ENCODE measurements at places on chromosomes 6 and 20.
A peak's percentile ranks its signal among the peaks of the same experiment; 100 is the strongest.

GRCh38 chr6:138499303-138500018 is at the start of gene NHSL1:
NHSL1 (minus strand) TSS chr6:138499494; CDS start chr6:138499290, 204 bp downstream.
- ATAC-seq, result peak; percentile 96

DNA sequence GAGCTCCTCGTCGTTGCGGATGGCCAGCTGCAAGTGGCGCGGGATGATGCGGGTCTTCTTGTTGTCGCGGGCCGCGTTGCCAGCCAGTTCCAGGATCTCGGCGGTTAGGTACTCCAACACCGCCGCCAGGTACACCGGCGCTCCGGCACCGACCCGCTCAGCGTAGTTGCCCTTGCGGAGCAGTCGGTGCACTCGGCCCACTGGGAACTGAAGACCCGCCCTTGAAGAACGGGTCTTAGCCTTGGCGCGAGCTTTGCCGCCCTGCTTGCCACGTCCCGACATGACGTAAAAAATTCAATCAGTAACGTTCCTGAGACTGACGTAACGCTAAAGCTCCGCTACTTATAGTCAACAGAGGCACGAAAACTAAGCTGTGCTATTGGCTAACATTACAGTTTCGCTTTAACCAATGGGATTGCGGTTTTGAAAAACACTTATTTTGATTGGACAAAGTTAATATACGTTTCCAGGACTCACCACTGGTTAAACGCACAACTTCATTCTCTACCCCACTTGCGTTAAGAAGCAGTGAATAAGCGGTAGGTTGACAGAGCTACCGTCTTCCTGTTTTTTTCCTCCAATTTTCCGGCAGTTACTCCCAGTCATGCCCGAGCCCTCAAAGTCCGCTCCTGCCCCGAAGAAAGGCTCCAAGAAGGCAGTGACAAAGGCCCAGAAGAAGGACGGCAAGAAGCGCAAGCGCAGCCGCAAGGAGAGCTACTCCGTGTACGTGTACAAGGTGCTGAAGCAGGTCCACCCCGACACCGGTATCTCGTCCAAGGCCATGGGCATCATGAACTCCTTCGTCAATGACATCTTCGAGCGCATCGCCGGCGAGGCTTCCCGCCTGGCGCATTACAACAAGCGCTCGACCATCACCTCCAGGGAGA is 73.9 kb downstream of the OR2B2 start:
- peak; percentile 90 for ATAC-seq

GRCh38 chr20:41118632-41119031 is 18.7 kb upstream of the PLCG1 start:
- ATAC-seq, result no peak

DNA sequence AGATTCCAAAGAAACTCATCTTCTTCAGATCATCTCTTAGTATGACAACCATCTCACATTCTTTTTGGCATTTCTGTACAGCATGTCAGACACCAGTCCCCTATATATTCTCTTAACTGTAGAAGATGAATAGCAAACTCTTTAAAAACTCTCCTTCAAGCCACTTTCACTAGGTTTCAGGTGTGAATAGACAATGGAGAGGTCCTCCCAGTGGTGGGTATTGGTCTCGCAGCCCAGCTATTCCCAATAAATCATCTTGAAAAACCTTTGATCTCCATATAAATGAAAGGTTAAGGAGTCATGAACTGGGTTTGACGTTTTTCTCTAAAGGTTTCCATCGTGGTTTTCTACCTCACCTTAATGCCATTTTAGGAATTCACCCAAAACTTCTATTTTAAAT is 180.0 kb downstream of the GJA1 start:
- ATAC-seq, result no peak

DNA sequence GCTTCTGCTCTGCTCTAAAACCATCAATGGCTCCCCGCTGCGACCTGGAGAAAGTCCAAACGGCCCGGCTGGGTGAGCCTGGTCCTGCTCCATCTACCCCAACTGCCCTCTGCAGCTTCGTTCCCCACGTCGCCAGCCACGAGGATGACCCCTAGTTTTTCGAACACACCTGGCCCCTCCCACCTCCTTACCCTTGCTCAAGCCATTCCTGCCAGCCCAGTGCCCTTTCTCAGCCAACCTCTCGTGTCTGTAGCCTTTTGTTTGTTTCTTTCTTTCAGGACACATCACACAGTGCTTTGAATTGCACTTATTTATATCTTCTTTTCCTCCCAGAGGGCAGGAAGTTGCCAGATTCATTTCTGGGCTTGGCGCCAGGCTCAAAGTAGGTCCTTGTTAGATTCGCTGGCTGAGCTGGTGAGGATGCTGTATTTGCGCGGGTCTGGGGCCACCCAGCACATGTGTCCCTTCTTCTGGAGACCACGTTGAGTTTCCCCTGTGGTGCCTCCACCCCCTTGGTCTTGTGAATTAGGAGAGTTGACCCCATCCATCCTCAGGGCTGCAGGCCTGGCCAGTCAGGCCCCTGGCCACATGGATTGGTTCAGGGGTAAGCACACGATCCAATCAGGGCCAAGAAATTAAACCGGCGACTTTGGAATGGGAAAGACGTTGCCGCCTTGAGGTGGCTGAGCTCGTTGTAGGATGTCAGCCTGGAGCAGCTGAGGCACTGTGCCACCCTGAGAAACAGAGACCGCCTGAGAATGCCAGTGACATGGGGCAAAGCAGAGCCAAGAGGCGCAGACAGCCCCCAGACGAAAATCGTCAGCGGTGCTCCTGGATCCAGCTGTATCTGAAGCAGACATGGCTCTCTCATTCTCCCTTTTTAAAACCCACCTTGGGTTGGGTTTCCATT is 156.0 kb downstream of the CEBPB start:
- no peak for ATAC-seq

DNA sequence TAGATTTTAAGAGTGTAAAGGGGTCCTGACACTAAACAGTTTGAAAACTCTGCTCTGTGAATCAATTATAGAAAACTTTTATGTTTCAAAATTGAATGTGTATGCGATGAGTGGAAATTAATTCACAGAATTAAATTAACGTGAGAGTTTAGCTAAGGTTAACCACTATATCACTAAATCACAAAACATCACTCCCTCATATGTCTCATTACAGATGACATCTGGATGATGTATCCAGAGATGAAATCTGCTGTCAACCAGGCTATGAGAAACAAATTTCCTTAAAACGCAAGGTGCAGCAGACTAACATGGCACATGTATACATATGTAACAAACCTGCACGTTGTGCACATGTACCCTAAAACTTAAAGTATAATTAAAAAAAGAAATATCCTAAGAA is 27.3 kb downstream of the PRSS35 start:
- ATAC-seq, result no peak

GRCh38 chr6:52162940-52163908 is 23.0 kb upstream of the IL17A start:
- peak; percentile 50 for ATAC-seq

- ATAC-seq, result no peak
These were observed 56.5 kb upstream of the MAP3K7 start for GRCh38 chr6:90643381-90643780.

GRCh38 chr6:21190701-21191100 is 402.9 kb upstream of the SOX4 start:
- ATAC-seq, result no peak

DNA sequence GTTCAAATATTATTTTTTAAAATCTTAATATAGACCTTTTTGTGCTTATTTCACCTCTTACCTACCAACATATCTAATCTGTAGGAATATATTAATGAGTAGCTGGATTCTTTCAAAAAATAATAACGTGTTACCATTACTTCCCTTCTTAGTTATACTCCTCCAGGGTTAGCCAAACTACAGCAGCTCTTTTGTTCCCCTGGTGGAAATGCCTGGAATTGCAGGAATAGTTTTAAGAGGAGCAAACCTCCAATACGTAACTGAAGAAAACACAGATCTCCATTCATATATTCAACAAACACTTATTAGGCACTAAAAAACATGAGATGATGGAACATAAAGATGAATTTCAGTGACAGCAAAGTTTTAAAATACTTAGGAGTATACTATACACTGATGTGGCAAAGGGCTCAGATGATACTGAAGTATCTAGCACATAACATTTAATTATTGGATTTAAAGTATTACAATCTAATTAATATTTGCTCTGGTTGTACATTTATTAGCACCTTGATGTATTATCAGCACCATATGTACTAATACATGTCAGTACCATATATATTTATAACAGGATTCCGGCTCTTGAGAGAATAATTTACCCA is 78.3 kb downstream of the TBX18 start:
- no peak for ATAC-seq

DNA sequence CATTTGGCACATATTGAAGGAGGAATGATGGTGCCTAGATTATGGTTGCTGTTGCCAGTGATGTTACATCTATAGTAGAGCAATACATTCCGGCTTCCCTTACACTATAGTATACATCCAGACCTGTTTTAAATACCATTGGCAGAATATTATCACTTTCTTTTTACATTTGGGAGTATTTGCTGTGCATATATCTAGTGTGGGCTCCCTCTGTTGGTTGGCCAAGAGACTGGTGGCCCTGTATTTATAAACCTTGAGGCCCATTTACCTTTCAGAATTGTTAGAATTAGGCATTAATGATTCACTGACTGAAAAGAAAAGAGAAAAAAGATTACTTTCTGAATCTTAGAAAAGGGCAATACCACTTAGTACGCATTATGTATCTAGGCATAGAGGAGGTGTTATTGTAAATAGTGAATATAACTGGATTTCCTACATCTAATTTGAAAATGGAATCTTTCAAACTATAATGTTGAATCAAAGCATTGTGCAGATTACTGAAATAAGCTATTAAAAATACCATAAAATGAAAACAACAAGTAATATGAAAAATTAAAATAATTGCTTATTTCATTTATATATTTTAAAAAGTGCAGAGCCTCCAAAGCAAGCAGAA is 628.8 kb upstream of the MAN1A1 start:
- ATAC-seq, result no peak

DNA sequence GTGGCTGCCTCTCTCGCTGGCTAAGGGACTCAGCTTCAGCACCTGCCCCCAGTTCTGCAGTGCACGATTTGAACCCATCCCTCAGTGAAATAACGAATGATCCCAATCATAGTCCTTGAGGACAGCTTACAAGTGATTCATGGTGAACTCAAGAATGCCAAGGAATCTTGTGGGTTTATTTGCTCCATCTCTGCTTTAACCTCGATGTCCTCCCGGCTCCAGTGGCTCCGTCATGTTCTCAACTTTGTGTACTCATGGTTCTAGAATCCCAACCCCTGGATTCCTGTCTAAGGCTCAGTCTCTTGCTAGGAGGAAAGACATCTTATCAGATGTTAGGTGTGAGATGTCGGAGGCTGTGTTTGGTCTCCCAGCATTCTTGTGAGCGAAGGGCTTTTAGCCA is 29.0 kb upstream of the GTSF1L start:
- no peak for ATAC-seq

DNA sequence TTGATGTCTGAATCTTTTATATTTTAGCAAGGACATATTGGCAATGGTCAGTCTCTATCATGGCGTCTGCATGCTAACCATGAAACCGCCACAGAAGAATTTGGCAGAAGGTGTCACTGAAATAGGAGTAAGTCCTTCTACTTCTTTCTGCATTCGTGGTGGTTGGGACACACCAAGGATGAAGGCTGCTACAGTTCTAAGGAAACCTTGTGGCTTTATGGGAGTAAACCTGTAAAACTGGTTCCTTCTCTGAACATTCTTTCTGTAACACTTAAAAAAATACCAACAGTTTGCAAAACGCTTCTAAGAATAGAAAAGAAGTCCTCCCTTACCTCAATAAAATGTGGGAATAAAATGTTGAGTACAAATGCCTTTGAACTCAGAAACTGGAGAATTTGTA is 195.3 kb downstream of the SLC24A3 start:
- no peak for ATAC-seq

GRCh38 chr20:24118441-24119175 is 130.0 kb upstream of the GGTLC1 start:
- ATAC-seq, result no peak

- peak; percentile 78 for ATAC-seq
These were observed 6.8 kb upstream of the MICA start for GRCh38 chr6:31396422-31397152.

Data from stimulated activated memory B cell treated with anti-CD40 and anti-IgM and Interleukin-4, amounts not matched to agents 10 μg/mL and 1 μg/mL and 100 μg/mL, for 72 hours (primary cell).